ENCODE measurements at places on chromosomes 12 and 14.

- no peak overlapping the region for H3K27ac ChIP-seq
- H3K4me1 ChIP-seq = peaks cover 16% of the 10 kb centered on the region
- DNase-seq = no peak
- H3K4me3 ChIP-seq = no peak overlapping the region
Measured at GRCh38 chr12:1828856-1829255, 8.5 kb downstream of the LRTM2 start.

- H3K27ac ChIP-seq = no peak overlapping the region
- no peaks in the 10 kb centered on the region for H3K4me1 ChIP-seq
- no peaks in the 10 kb centered on the region for H3K36me3 ChIP-seq
Measured at GRCh38 chr14:97298736-97299135, 501.6 kb downstream of the VRK1 start.

DNA sequence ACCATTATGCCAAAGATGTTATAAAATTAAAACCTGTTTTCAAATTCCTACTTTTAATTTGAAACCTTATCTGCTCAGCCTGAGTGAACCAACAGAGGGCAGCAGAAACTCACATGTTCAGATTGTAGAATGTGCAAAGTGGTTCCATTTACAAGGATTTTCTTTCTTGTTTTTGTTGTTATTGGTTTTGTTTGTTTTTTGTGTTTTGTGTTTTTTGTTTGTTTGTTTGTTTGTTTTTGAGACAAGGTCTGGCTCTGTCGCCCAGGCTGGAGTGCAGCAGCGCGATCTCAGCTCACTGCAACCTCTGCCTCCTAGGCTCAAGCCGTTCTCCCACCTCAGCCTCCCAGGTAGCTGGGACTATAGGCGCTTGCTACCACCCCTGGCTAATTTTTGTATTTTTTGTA, 22.8 kb upstream of the GARIN2 start:
- peak; percentile 54 for DNase-seq
- H3K4me1 ChIP-seq = no peaks in the 10 kb centered on the region
- H3K27ac ChIP-seq = no peak overlapping the region

DNA sequence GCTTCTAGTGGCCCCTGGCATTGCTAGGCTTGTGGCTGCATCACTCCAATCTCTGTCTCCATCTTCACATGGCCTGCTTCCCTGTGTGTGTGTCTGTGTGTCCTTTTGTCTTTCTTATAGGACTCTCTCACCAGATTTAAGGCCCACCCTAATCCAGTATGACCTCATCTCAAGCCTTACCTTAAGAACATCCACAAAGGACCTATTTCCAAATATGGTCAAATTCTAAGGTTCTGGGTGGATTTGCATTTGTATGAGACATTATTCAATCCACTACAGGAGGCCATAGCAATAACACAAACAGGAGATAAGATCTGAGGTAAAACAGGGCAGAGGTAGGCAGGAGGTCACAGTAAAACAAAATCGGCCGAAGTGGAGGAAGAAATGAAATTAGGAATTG, 375.9 kb downstream of the BTG1 start:
- H3K36me3 ChIP-seq = no peaks in the 10 kb centered on the region
- no peak overlapping the region for H3K27ac ChIP-seq
- DNase-seq = no peak

DNA sequence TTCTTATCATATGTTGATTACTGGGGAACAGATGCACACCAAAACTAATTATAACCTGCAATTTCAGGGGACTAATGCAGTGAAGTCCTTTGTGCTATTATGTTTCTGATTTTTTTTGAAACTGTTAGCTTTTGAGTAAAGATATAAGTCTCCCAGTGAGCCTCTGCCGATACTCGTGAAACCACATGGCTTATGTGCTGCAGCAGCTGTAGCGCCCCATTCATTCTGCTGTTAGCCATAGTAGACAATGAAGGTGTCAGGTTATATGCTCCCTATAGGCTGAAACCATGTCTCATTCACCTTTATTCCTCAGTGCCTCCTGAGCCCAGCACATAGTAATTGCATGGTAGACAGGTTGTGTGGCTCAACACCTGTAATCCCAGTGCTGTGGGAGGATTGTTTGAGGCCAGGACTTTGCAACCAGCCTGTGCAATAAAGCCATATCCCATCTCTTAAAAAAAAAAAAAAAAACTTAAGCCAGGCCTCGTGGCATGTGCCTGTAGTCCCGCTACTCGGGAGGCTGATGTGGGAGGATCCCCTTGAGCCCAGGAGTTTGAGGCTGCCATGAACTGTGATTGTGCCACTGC, 25.0 kb downstream of the GOLGA5 start:
- H3K4me3 ChIP-seq = no peak overlapping the region
- H3K36me3 ChIP-seq = peaks cover 7% of the 10 kb centered on the region
- peaks cover 8% of the 10 kb centered on the region for H3K4me1 ChIP-seq

- DNase-seq = peak; percentile 22
- H3K36me3 ChIP-seq = no peaks in the 10 kb centered on the region
- H3K4me1 ChIP-seq = peaks cover 4% of the 10 kb centered on the region
- H3K4me3 ChIP-seq = no peak overlapping the region
- H3K27ac ChIP-seq = no peak overlapping the region
- H3K27me3 ChIP-seq = no peaks in the 10 kb centered on the region
Measured at GRCh38 chr12:46675736-46676135, 150.1 kb downstream of the SLC38A4 start.

DNA sequence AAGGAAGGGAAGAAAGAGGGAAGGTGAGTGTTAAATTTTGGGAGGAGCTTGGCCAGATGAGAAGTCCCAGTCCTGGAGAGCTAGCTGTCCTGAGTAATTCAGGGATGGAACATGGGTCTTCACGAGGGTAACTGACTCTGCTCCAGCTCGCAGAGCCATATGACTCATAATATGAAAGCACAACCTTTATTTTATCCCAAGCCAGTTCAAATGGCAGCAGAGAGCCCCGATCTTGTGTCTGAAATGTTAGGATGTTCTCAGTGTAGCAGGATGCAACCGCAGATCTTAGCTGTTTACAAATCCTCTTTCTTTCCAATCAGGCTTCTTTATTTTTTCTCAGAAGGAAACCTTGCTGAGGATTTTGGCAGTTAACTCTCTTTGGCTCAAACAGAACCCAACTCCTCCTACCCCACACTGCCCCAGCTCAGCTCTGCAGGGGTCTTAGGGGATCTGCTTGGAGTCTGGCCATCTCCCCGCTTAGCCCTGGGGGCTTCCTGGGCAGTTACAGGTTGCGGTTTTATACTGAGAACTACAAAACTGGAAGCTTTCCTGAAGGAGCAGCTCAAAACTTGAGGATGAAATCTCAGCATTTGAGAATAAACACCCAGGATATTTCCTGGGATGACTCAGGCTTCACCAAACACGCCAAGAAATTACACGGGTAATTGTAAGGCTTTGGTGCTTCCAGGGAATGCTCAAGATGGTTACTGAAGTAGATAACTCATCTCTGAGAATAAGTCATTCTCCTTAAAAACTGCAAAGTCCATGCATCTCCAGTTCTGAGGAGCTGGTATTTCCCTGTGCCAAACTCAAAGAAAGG, 92.5 kb downstream of the VCPKMT start:
- peaks cover 6% of the 10 kb centered on the region for H3K4me1 ChIP-seq
- no peak overlapping the region for H3K27ac ChIP-seq
- H3K4me3 ChIP-seq = no peak overlapping the region
- DNase-seq = no peak
- no peaks in the 10 kb centered on the region for H3K27me3 ChIP-seq

GRCh38 chr12:69484428-69484827, 14.2 kb downstream of the FRS2 start:
- no peak for DNase-seq
- no peaks in the 10 kb centered on the region for H3K27me3 ChIP-seq
- H3K4me1 ChIP-seq = peaks cover 28% of the 10 kb centered on the region
- H3K27ac ChIP-seq = no peak overlapping the region
- H3K4me3 ChIP-seq = no peak overlapping the region

GRCh38 chr14:23816371-23816770, 137.2 kb upstream of the DHRS4 start:
- DNase-seq = no peak
- H3K36me3 ChIP-seq = no peaks in the 10 kb centered on the region
- H3K27me3 ChIP-seq = no peaks in the 10 kb centered on the region
- H3K27ac ChIP-seq = no peak overlapping the region

GRCh38 chr14:77682158-77682553, 25.7 kb downstream of the ALKBH1 start:
- H3K4me1 ChIP-seq = peaks cover 18% of the 10 kb centered on the region
- H3K36me3 ChIP-seq = no peaks in the 10 kb centered on the region
- H3K4me3 ChIP-seq = no peak overlapping the region

- DNase-seq = peak; percentile 53
- peaks cover 30% of the 10 kb centered on the region for H3K4me1 ChIP-seq
- peak overlapping the region; percentile 22 for H3K27ac ChIP-seq
- H3K4me3 ChIP-seq = no peak overlapping the region
- no peaks in the 10 kb centered on the region for H3K27me3 ChIP-seq
Measured at GRCh38 chr14:65095633-65096205, 6.6 kb downstream of the MAX start.

GRCh38 chr14:48963231-48963790, 622.9 kb downstream of the RPS29 start:
- H3K4me1 ChIP-seq = no peaks in the 10 kb centered on the region
- H3K27me3 ChIP-seq = no peaks in the 10 kb centered on the region
- no peaks in the 10 kb centered on the region for H3K36me3 ChIP-seq
- DNase-seq = no peak
- H3K4me3 ChIP-seq = no peak overlapping the region

- no peak for DNase-seq
- H3K4me1 ChIP-seq = no peaks in the 10 kb centered on the region
- no peaks in the 10 kb centered on the region for H3K36me3 ChIP-seq
- H3K27me3 ChIP-seq = no peaks in the 10 kb centered on the region
- no peak overlapping the region for H3K4me3 ChIP-seq
- no peak overlapping the region for H3K27ac ChIP-seq
Measured at GRCh38 chr14:47872588-47872987, 197.2 kb upstream of the MDGA2 start.

DNA sequence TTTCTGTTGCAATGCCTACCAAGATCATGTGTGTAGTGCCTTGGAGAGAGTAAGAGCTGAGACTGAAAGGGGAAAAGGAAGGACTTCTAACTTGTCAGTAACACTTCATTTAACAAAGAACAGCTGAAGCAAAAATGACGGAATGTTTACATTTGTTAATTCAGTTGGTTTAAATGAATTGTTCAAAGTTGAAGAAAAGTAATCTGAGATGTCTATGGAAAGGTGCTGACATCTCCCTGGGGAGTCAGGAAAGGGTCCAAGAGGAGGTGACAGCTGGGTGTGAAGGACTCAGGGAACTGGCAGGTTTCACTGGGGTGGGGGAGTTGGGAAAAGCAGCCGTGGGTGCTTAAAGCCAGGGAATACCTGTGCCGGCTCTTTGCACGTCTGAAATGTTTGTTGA, 7.9 kb downstream of the TMEM63C start:
- DNase-seq = no peak
- H3K36me3 ChIP-seq = no peaks in the 10 kb centered on the region
- H3K4me1 ChIP-seq = peaks cover 17% of the 10 kb centered on the region
- H3K27me3 ChIP-seq = no peaks in the 10 kb centered on the region
- no peak overlapping the region for H3K4me3 ChIP-seq

DNA sequence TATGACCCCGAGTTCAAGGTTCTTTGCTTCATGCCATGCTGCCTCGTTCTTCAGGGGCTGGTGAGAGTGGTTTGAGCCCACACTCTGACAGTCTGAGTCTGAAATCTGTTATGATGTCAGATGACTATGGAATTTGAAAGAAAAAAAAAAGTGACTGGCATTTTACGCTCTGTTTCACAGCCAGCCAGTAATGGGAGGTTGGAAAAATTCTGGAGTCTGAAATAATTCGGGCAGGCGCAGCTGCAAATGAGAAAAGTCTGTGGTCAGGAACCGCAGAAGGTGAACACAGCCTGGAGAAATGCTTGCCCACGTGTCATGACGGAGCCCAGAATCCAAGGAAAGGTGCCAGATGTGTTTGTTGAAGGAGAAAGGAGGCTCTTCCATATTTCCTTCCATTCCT, 269.8 kb upstream of the PWP1 start:
- H3K27me3 ChIP-seq = no peaks in the 10 kb centered on the region
- no peaks in the 10 kb centered on the region for H3K4me1 ChIP-seq
- no peaks in the 10 kb centered on the region for H3K36me3 ChIP-seq
- no peak for DNase-seq

DNA sequence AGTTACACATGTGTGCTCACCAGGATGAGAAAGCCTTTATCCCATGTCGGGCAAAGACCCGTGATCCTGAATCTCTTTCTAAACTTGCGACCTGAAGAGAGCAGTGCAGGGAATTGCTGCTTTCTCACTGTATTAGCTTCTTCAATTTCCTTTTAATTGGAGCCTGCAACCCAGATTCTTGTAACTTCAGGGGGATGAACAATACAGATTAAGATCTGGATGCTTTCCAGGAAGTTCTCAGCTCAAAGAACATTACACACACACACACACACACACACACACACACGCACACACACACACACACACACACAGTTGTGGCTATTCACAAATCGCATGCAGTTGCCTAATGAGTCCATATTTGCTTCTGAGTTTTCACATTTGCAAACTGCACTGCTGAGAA, 268.3 kb downstream of the NPAS3 start:
- no peaks in the 10 kb centered on the region for H3K27me3 ChIP-seq
- H3K36me3 ChIP-seq = no peaks in the 10 kb centered on the region
- DNase-seq = no peak

DNA sequence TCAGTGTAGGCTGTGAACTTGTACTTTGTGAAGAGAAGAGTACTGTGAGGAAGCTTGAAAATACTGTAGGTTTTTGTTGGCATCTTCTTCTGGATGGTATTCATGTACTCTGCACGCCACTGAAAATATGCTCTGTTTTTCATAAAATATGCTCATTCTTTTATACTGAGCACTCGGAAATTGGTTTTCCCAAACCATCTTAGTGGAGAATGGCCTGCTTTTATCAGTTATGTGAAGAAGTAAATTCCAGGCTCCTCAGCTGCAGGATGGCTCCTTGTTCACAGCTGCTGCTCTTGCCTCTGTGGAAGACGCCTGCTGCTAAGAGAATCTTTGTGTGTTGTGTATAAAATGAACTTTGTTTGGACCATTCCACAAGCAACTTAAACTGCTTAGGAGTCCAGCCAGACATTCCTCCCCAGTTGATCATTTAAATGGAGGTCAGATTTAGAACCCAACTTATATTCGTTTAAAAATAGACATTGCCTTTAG, 443.5 kb upstream of the RGS6 start:
- no peak overlapping the region for H3K27ac ChIP-seq
- no peak overlapping the region for H3K4me3 ChIP-seq
- DNase-seq = no peak
- peaks cover 10% of the 10 kb centered on the region for H3K4me1 ChIP-seq
- H3K36me3 ChIP-seq = no peaks in the 10 kb centered on the region

All from body of pancreas (tissue), 4 donors.